ENCODE measurements at places on chromosomes 5 and 9. TPM values are rescaled to one million over a fixed set of nuclear protein-coding genes. Genes with fewer than 3 reads are reported as not detected.
A peak's percentile ranks its signal among the peaks of the same experiment; 100 is the strongest.

Gene IL4
- total RNA-seq, result not detected

Gene BARX1
- total RNA-seq, result 6.7 TPM

Gene UCK1
- total RNA-seq, result 17.9 TPM

Gene C5orf15
- total RNA-seq, result 44.4 TPM

Gene IFNB1
- total RNA-seq, result not detected

Gene TAF11L13
- not detected for total RNA-seq

Gene MZB1
- not detected for total RNA-seq

- peaks cover 3% of the 10 kb centered on the region for H3K27me3 ChIP-seq
- H3K27ac ChIP-seq, result no peak overlapping the region
- no peak overlapping the region for H3K4me3 ChIP-seq
- H3K36me3 ChIP-seq, result no peaks in the 10 kb centered on the region
- DNase-seq, result no peak
Measured at GRCh38 chr9:110623462-110624025, 44.0 kb upstream of the SVEP1 start.

- peaks cover 17% of the 10 kb centered on the region for H3K4me1 ChIP-seq
- H3K27ac ChIP-seq, result no peak overlapping the region
- H3K36me3 ChIP-seq, result no peaks in the 10 kb centered on the region
- no peak overlapping the region for H3K4me3 ChIP-seq
- H3K27me3 ChIP-seq, result no peaks in the 10 kb centered on the region
- DNase-seq, result no peak
Measured at GRCh38 chr5:60185231-60186099, 291.9 kb upstream of the PDE4D start.

DNA sequence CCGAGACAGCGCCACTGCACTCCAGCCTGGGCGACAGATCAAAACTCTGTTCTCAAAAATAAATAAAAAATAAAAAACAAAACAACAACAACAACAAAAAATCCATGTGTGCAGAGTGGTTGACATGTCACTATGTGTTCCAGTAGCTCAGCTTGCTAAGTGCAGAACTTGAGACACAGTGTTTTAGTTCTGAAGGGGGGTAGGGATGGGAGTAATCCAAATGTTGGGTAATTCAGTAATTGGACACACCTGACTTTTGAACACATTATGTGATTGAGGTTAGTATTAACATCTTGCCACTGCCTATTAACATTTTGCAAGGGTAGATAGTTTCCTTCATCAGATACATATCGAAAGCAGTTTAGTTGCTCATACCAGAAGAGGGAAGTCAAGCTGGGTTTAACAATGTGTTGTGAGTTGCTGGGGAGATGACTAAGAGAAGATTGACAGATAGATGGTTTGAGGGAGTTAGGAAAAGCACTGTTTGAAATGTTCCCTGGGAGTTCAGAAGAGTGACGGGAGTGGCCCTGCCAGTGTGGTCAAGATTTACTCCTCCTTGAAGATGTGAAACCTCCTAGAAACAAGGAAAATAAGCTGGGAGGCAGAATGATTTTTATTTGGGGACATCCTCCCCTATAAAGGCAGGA lies 928 bp downstream of the HACD4 start:
- H3K27ac ChIP-seq, result no peak overlapping the region
- H3K36me3 ChIP-seq, result no peaks in the 10 kb centered on the region
- DNase-seq, result no peak
- no peak overlapping the region for H3K4me3 ChIP-seq
- peaks cover 2% of the 10 kb centered on the region for H3K27me3 ChIP-seq

DNA sequence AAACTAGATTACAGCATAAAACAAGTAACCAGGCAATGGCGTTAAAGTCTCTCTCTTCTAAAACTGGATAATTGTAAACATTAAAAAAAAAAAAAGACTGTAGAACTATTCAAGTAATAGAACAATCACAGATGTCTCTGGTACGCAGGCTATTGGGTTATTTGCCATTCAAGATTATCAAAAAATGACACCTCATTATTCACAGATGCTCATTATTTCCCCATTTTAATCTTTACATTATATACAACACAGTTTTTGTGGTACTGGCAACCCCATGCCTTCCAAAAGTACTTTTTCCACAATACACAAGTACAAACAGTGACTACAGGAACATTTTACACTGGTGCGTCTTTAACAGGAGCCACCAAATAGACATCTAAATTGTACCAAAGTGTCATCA lies 109.4 kb downstream of the ZNF608 start:
- H3K36me3 ChIP-seq, result peaks cover 10% of the 10 kb centered on the region
- DNase-seq, result no peak
- no peak overlapping the region for H3K27ac ChIP-seq

- no peak overlapping the region for H3K27ac ChIP-seq
- H3K4me3 ChIP-seq, result no peak overlapping the region
- DNase-seq, result no peak
- H3K36me3 ChIP-seq, result peaks cover 52% of the 10 kb centered on the region
- H3K27me3 ChIP-seq, result no peaks in the 10 kb centered on the region
- H3K4me1 ChIP-seq, result no peaks in the 10 kb centered on the region
Measured at GRCh38 chr5:175516933-175517823, 38.8 kb downstream of the SFXN1 start.

DNA sequence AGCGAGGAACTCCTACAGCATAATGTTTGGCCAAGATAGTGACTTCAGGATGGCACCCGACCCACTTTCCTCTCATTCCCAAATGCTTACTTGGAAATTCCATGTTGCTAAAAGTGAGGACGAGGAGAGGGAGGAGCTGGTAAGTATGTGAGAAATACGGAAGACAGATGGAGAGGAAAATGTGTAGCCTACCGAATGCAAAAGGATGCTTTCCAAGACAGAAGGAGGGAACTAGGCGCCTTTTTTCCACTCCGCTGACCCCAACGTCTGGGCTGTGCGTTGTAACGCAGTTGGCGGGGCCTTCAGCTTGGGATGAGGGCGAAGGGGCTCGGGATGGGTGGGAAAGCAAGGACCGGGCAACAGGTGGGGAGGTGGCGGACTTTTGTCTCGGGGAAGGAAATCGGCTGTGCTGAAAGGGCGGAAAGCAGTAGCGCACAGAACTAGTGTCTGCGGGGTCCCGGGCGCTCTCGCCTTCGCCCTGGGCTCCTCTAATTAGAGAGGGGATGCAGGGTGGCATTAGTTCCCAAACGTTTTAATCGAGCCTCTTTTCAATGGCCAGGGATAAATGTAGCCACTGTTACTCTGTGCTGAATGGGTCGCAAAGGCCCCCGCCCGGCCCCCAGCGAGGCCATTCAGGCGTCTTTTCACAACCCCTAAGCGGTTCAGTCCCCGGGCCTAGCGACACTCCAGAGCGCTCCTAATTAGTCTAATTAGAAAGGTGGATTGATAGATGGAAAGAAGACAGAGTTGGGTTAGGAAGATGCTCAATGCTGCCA lies 12.6 kb downstream of the FOXD1 start:
- H3K36me3 ChIP-seq, result no peaks in the 10 kb centered on the region
- DNase-seq, result no peak
- peaks cover 18% of the 10 kb centered on the region for H3K27me3 ChIP-seq
- H3K4me3 ChIP-seq, result no peak overlapping the region
- H3K27ac ChIP-seq, result no peak overlapping the region
- H3K4me1 ChIP-seq, result peaks cover 27% of the 10 kb centered on the region

GRCh38 chr9:121542025-121542424 lies 42.4 kb upstream of the GGTA1 start:
- H3K4me1 ChIP-seq, result peaks cover 12% of the 10 kb centered on the region
- H3K27me3 ChIP-seq, result peaks cover 10% of the 10 kb centered on the region
- no peak overlapping the region for H3K27ac ChIP-seq
- H3K36me3 ChIP-seq, result no peaks in the 10 kb centered on the region

DNA sequence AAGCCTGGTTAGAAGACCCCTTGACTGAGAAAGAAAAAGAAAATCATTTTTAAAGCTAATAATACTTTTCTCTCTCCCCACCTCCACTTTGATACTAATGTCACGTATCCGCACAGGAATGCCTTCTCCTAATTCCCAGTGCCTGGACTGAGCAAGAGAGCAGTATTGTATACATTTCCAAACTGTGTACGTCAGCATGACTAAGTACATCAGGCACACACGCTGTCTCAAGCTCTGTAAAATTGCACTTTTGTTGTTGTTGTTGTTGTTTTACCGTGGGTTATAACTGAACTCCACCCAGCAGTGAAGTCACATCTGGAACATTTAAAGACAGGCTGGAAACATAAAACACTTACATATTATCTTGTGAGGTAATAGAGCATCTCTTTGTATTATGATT lies 407.6 kb downstream of the DNAH5 start:
- no peaks in the 10 kb centered on the region for H3K27me3 ChIP-seq
- no peak for DNase-seq
- no peaks in the 10 kb centered on the region for H3K36me3 ChIP-seq
- H3K4me3 ChIP-seq, result no peak overlapping the region

GRCh38 chr5:122759241-122760070 lies 15.4 kb upstream of the SNX2 start:
- peaks cover 11% of the 10 kb centered on the region for H3K4me1 ChIP-seq
- H3K4me3 ChIP-seq, result no peak overlapping the region
- no peak for DNase-seq
- H3K36me3 ChIP-seq, result no peaks in the 10 kb centered on the region

DNA sequence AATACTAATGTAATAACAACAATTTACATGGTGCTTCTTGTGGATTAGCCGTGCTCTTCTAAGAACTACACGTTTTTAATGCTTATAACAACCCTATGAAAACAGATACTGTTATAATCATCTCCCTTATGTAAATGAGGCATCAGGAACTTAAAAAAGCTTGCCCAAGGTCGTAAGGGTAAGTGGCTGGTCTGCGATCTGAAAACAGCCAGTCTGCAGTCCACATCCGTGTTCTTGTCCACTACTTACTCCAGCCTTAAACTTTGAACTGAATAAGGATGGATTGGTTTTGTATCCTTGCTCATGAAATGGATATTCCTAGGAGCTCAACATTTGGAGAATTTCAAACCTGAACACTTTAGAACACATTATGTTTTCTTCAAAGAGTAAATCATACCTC lies 26.7 kb downstream of the PAM start:
- peaks cover 1% of the 10 kb centered on the region for H3K36me3 ChIP-seq
- no peak overlapping the region for H3K27ac ChIP-seq
- H3K4me1 ChIP-seq, result peaks cover 44% of the 10 kb centered on the region
- H3K27me3 ChIP-seq, result no peaks in the 10 kb centered on the region

DNA sequence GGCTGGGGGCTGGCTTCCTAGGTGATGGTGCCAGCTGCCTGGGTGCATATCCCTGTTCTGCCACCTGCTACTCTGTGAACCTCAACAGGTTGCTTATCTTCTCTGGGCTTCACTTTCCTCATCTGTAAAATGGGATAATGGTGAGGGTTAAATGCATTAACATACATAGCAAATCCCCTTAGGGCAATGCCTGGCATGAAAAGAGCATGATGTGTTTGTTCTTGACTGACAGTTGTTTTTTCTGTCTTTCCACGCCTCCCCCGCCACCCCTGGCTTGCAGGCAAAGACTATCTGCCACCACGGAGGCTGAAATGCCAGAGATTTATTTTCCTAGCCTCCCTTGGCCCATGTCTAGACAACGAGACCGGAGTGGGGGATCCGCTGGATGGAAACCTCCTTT lies 280.5 kb downstream of the NSG2 start:
- H3K4me3 ChIP-seq, result no peak overlapping the region
- H3K4me1 ChIP-seq, result peaks cover 11% of the 10 kb centered on the region
- H3K27ac ChIP-seq, result no peak overlapping the region
- DNase-seq, result no peak

DNA sequence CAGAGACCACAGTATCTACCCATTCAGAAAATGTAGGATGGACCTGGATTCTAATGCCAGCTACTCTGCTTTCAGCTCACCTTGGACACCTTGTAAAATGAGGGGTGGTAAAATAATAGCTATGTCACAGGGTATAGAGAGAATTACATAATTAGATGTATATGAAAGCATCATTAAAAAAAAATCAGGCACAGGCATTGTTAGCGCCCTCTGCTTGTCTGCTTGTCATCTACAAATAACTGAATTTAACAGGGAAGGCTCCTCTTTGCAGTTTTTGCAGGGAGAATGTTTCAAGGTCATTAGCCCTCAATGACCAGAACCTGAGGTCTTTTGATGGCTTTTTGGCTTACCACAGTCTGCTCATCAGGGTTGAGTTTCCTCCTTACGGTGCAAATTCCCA lies 58.0 kb downstream of the GPR21 start:
- no peaks in the 10 kb centered on the region for H3K27me3 ChIP-seq
- H3K27ac ChIP-seq, result peak overlapping the region; percentile 45
- peaks cover 56% of the 10 kb centered on the region for H3K36me3 ChIP-seq

GRCh38 chr5:151491062-151491461 lies 43.7 kb downstream of the SLC36A1 start:
- H3K27me3 ChIP-seq, result no peaks in the 10 kb centered on the region
- peaks cover 41% of the 10 kb centered on the region for H3K36me3 ChIP-seq
- H3K4me3 ChIP-seq, result no peak overlapping the region
- H3K4me1 ChIP-seq, result peaks cover 3% of the 10 kb centered on the region
- no peak overlapping the region for H3K27ac ChIP-seq

- no peak overlapping the region for H3K4me3 ChIP-seq
- no peak overlapping the region for H3K27ac ChIP-seq
- peaks cover 6% of the 10 kb centered on the region for H3K4me1 ChIP-seq
- peaks cover 6% of the 10 kb centered on the region for H3K36me3 ChIP-seq
Measured at GRCh38 chr5:1448511-1449011, 3.3 kb upstream of the SLC6A3 start.

GRCh38 chr9:92666236-92666635 lies 3.7 kb downstream of the IPPK start:
- H3K27ac ChIP-seq, result no peak overlapping the region
- no peak overlapping the region for H3K4me3 ChIP-seq
- H3K4me1 ChIP-seq, result peaks cover 54% of the 10 kb centered on the region
- DNase-seq, result peak; percentile 38

DNA sequence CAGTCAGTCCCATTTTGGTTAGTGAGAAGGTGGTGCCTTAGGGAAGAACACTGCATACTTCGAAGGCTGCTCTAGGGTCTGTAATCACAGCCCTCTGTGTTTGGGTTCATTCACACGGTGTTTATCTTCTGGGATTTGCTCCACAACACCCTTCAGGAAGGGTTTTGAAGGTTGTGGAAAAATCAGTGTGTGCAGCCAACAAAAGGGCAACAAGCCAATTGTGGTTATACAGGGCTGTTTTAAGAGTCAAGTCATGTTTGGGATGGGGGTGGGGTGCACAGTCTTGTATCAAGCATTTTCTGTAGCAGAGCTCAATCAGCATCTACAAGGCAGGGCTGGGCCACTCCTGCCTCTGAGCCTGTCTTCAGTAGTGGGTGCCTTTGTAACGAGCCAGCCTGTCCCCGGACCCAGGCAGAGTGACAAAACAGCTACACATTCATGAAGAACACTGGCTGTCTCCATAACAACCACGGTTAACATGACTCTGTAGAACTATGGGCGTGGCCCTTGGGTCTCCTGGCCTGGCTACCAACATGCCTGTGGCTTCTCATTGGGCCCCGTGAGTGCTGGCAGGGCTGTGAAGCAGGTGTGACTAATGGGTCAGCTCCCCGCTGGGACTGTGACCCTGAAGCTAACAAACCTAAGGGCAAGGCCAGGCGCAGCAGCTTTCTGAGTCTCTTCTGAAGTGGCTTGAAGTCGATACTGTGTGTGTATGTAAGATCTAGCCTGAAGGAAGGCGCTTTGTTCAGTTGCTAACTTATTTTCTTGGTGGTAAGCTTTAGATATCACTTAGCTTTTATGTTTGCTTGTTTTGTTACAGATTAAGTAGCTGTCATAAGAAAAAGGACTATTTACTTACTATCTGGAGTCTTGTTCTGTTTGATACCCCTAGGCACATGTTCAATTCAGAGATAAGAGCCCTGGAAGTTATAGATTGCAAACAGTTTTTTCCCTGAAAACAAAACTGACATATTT lies 27.9 kb upstream of the GOLM1 start:
- H3K27me3 ChIP-seq, result peaks cover 1% of the 10 kb centered on the region
- H3K36me3 ChIP-seq, result no peaks in the 10 kb centered on the region
- no peak for DNase-seq
- H3K4me3 ChIP-seq, result no peak overlapping the region
- H3K27ac ChIP-seq, result peak overlapping the region; percentile 87

GRCh38 chr9:75788006-75788634 lies 102.4 kb upstream of the PCSK5 start:
- peaks cover 2% of the 10 kb centered on the region for H3K27me3 ChIP-seq
- peaks cover 23% of the 10 kb centered on the region for H3K4me1 ChIP-seq
- peaks cover 5% of the 10 kb centered on the region for H3K36me3 ChIP-seq
- no peak overlapping the region for H3K4me3 ChIP-seq
